WTC11 (cell line): ENCODE measurements at places on chromosomes 1 and 21. TPM values are rescaled to one million over a fixed set of nuclear protein-coding genes. Genes with fewer than 3 reads are reported as not detected.

S100A7 gene
- total RNA-seq: not detected in 3 replicates

S100A1 gene
- 1.3 to 2.0 TPM (median 1.7 TPM) in 3 replicates for total RNA-seq

PODN gene
- 0.23 to 0.48 TPM (median 0.30 TPM) in 3 replicates for total RNA-seq

GRCh38 chr1:169902751-169903150 lies 9.1 kb upstream of the SCYL3 start:
- no peak for DNase-seq
